ENCODE measurements at places on chromosomes 3 and 15.

GRCh38 chr15:69823223-69823907, 274.4 kb downstream of the TLE3 start:
- peaks cover 23% of the 10 kb centered on the region for H3K27me3 ChIP-seq
- H3K4me1 ChIP-seq = peaks cover 15% of the 10 kb centered on the region
- no peak overlapping the region for H3K4me3 ChIP-seq
- H3K36me3 ChIP-seq = no peaks in the 10 kb centered on the region
- H3K27ac ChIP-seq = no peak overlapping the region

DNA sequence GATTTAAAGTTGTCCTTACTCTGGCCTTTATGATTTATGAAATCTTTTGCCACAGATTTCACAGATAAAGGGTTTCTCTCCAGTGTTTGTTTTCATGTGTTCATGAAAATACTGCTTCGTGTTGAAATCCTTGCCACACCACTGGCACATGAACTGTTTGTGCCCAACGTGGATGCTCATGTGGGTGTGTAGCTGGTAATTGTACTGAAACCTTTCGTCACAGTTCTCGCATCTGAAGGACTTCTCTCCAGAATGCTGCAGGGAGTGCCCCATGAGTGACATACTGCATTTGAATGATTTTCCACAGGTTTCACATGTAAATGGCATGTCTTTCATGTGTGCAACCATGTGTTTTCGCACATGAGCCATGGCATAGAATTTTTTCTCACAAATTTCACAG, 111.9 kb downstream of the DOCK3 start:
- H3K36me3 ChIP-seq = no peaks in the 10 kb centered on the region
- no peaks in the 10 kb centered on the region for H3K27me3 ChIP-seq
- H3K27ac ChIP-seq = no peak overlapping the region
- no peak overlapping the region for H3K4me3 ChIP-seq

DNA sequence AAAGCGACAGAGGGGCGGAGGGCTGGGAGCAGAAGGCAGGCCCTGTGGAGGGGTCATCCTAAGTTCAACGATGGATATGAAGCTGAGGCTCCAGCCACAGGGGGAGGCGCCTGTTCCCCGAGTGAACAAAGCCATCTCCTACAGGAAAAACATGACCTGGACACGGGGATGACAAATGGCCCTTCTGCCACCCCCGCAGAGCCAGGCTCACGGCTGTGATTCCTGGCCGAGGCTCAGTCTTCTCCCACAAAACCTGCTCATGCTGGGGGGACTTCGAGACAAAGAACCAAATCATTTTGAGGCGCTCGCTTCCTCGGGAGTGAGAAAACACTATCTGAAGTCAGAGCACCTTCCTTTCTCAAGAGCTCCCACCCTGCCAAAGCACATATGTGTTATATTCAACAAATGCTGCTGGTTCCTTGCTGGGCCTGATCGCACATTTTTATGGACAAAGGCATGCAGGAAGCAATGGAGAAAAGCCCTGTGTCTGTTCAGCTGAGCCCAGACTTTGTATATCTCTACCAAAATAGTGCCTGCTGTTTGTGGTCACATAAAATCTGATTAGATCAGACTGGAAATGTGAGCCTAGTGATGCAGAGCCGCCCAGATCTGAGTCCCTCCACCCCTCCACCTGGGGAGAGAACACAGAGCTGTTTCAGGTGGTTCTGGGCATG, 5.6 kb downstream of the RBP1 start:
- H3K4me3 ChIP-seq = peak overlapping the region; percentile 38
- peaks cover 20% of the 10 kb centered on the region for H3K36me3 ChIP-seq
- peaks cover 74% of the 10 kb centered on the region for H3K4me1 ChIP-seq
- peak; percentile 86 for DNase-seq
- H3K27ac ChIP-seq = peak overlapping the region; percentile 95
- H3K27me3 ChIP-seq = no peaks in the 10 kb centered on the region

DNA sequence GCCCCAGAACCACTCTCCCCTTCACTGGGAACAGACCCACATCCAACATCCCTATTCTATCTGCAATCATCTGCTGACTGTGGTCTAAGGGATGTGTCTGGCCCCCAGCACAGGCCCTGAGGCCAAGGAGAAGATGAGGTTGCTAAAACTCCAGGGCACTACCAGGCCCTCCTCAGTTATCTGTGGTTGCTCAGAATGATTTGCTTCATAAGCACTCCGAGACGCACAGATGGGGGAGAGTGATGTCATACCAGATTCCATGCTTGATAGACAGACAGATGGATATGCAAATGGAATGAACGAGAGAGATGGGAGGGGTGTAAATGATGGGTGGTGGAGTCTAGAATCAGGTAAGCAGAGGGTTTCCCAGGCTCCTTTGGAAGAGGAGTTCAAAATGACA, 57.8 kb downstream of the CEMIP start:
- H3K36me3 ChIP-seq = no peaks in the 10 kb centered on the region
- DNase-seq = no peak
- peaks cover 4% of the 10 kb centered on the region for H3K27me3 ChIP-seq
- no peak overlapping the region for H3K4me3 ChIP-seq
- H3K4me1 ChIP-seq = no peaks in the 10 kb centered on the region

- H3K27me3 ChIP-seq = peaks cover 7% of the 10 kb centered on the region
- no peaks in the 10 kb centered on the region for H3K36me3 ChIP-seq
- H3K27ac ChIP-seq = no peak overlapping the region
- DNase-seq = no peak
- no peaks in the 10 kb centered on the region for H3K4me1 ChIP-seq
- no peak overlapping the region for H3K4me3 ChIP-seq
Observed at GRCh38 chr3:195766671-195767070, 45.1 kb downstream of the MUC4 start.

GRCh38 chr3:188520466-188520865, 366.5 kb downstream of the LPP start:
- H3K36me3 ChIP-seq = peaks cover 2% of the 10 kb centered on the region
- peaks cover 7% of the 10 kb centered on the region for H3K4me1 ChIP-seq
- no peaks in the 10 kb centered on the region for H3K27me3 ChIP-seq
- H3K4me3 ChIP-seq = no peak overlapping the region
- peak; percentile 41 for DNase-seq

GRCh38 chr15:90230071-90230494, 3.7 kb downstream of the CIB1 start:
- H3K4me1 ChIP-seq = peaks cover 9% of the 10 kb centered on the region
- H3K27ac ChIP-seq = no peak overlapping the region
- no peak overlapping the region for H3K4me3 ChIP-seq
- peaks cover 8% of the 10 kb centered on the region for H3K36me3 ChIP-seq
- H3K27me3 ChIP-seq = no peaks in the 10 kb centered on the region

DNA sequence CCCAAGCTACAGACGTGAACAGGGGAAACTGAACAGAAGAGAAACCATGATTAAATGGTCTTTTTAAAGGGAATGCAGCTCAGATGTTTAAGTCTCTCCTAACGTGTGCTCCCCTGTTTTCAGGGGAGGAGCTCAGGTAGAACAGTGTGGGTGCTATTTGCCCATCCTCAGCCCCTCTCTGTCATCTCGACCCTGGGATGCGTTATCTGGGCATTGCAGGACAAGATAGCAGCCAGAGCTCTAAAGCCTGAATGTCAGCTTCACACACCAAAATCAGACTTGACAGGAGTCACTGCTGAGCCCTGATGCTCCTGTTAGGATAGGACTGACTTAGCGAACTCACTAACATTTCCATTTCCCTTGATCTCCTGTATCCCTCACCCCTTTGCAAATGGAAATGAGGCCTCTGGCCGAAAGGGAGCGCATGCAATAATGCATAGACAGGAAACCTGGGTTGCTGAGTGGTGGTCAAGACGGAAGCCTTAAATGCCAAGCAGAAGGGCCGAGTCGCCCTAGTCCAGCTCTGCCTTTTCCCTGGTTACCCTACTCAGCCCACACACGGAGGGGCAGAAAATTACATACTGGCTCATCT, 234.9 kb upstream of the TPM1 start:
- H3K27ac ChIP-seq = no peak overlapping the region
- H3K4me1 ChIP-seq = peaks cover 12% of the 10 kb centered on the region
- DNase-seq = no peak
- H3K27me3 ChIP-seq = no peaks in the 10 kb centered on the region

- no peak for DNase-seq
- no peaks in the 10 kb centered on the region for H3K27me3 ChIP-seq
- H3K27ac ChIP-seq = peak overlapping the region; percentile 66
- H3K4me3 ChIP-seq = no peak overlapping the region
- peaks cover 31% of the 10 kb centered on the region for H3K4me1 ChIP-seq
- peaks cover 38% of the 10 kb centered on the region for H3K36me3 ChIP-seq
Observed at GRCh38 chr3:111911446-111911845, 52.4 kb downstream of the PHLDB2 start.

DNA sequence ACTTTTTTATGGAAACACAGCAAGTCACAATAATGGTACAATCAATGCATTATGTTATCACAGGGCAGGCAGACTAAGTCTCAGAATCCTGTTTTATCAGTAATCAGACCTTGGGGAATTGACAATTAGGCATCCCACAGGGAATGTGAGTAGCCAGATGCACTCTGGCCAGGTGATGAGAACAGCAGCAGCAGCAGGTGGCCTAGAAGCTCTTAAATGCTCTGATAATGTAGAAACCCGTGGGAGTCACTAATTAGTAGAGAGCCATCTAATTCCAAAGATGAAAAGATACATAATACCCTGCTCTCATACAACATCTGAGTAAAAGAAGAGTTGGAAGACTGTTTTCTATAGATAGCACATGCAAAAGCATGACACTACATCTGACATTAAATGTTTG, 12.6 kb downstream of the CEP152 start:
- H3K27me3 ChIP-seq = no peaks in the 10 kb centered on the region
- peaks cover 13% of the 10 kb centered on the region for H3K4me1 ChIP-seq
- DNase-seq = no peak
- H3K36me3 ChIP-seq = no peaks in the 10 kb centered on the region
- H3K4me3 ChIP-seq = no peak overlapping the region
- no peak overlapping the region for H3K27ac ChIP-seq

Measured in astrocyte (in vitro differentiated cells and primary cell).